ENCODE measurements at places on chromosomes 2 and 18.

DNA sequence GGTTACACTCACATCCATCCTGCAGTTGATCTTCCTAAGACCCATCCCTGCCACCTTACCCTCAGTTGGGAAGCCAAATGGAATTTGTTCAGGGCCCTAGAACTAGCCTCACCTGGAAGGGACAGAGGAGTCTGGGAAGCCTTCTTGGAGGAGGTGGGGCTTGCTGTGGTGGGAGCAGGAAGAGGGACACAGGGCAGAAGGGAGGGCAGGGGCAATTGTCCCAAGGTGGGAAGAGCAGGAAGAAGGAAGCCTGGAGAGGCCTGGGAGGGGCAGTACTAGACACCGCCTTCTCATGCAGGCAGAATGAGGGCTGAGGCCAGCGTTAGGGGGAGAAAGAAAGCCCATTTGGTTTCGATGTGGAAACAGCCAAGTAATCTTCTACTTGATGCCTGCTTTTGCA is 34.1 kb upstream of the ASPRV1 start:
- no peak for DNase-seq

GRCh38 chr18:9700261-9700796 is 7.8 kb upstream of the RAB31 start:
- DNase-seq = no peak

DNA sequence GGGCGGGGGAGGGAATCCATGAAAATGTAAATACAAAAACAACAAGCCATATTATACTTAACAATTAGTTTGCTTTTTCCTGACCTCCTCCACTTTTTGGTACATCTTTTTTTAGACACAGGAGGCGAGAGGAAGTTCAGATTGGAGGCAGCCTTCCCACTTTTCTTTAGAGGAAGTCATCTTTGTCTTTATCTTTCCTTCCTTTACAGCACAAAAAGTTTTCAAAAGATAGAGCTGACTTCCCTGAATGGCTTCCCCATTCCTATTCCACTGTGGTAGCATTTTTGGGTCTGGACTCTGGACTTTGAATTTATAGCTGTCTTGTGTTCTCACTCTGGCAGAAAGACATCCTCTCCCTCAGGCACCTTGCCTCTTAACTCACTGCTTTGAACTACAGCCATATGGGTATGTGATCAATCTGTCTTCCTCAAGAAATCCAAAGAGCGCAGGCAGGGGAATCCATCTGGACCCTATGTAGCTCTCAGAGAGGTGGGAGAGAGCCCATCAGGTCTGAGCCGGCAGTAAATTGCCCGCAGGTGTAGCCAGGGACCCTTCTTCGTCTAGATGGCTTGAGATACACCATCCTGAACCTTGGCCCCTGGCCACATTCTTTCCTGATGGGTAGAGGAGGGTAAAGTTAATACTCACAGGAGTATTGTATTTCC is 101.9 kb downstream of the AQP4 start:
- DNase-seq = no peak

DNA sequence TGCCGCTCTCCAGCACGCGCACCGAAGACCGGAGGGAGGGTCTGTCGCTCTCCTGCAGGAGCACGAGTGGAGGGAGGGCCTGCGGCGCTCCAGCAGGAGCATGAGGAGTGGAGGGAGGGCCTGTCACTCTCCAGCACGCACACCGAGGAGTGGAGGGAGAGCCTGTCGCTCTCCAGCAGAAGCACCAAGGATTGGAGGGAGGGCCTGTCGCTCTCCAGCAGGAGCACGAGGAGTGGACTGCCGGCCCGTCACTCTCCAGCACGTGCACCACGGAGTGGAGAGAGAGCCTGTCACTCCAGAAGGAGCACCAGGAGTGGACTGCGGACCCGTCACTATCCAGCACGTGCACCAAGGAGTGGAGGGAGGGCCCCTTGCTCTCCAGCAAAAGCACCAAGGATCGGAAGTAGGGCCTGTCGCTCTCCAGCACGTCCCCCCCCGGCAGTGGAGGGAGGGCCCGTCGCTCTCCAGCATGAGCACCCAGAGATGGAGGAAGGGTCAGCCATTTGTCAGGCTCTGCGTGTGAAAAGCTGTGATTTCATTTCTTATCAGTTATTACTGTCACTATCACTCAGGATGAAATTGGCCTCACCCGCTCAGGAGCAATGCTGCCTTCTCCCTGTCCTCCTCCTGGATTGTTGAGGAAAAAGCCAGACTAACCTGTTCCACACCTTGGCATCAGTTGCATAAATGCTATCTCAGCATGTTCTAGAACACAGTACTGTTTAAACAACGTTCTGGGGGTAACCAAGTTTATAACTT is 35.9 kb downstream of the ADI1 start:
- peak; percentile 73 for DNase-seq

Measured in muscle of leg (tissue), 16 donors.